T1000 (cell line): ENCODE measurements at places on chromosomes 1 and 21.

DNA sequence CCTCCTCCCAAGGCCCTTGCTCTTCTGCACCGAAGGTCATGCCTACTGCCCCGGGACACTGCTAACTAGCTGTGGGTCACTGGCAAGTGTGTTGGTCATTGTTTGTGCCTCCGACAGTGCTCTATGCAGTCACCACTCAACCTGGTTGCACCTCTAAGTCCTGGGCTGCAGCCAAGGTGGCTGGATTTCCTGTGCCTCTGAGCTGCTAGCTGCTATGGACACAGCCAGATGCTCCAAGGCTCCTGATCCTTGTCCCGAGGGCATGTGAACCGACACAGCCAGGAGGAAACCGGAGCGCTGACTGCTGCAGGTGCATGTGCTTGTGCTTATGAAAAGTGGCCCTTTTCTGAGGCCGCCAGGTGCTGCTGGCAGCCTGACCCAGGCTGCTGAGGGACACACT is 14.7 kb upstream of the SPOCD1 start:
- no peak for DNase-seq

GRCh38 chr1:50977575-50978143 is 7.6 kb downstream of the CDKN2C start:
- peak; percentile 28 for DNase-seq

DNA sequence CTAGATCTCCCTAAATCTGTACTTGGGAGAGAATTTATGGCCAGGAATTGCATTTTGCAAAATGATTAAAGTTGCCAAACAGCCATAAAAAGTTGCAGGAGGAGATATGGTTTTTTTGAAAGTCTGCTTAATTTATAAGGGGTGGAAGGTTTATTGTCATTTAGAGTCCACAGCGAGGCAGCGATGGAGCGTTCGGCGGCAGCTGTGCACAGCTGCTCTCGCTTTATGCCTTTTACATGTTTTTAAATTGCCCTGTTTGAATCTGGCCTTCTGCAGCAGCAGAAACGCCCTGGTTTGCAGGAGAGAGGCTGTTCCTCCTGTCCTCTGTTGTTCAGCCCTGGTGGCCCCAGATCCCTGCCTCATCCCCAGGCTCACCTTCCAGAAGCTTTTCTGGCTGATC is 144.9 kb upstream of the POU3F1 start:
- no peak for DNase-seq

GRCh38 chr1:26858160-26858559 is 4.8 kb upstream of the SFN start:
- no peak for DNase-seq

DNA sequence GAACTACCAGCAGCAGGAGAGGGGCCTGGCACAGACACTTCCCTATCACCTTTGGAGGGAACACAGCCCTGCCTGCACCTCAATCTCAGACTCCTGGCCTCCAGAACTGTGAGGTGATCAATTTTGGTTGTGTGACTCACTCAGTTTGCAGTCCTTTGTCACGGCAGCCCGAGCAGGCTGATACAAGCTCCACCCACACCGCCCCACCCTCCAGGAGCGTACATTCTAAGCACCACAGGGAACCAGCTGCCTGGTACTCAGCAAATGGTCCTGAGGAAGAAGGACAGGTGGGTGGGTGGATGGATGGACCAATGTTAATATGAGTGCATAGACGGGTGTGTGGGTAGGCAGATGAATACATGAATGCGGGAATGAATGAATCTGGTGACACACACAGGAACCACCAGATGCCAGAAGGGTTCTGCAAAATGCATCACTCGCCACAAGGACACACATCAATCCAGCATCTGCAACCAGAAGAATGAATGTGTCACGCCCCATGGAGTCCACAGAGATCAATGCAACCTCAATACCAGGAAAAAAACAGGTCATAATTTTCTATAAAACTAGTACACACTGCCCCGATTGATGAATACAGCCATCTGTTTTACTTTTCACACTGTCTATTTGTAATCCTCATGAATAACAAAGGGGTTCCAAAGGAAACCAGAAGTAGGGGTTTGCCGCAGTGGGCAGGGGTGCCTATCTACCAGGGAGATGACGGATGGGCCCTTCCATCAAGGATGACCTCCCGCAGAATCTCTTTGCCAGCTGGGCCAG is 284.5 kb downstream of the NPHP4 start:
- no peak for DNase-seq

DNA sequence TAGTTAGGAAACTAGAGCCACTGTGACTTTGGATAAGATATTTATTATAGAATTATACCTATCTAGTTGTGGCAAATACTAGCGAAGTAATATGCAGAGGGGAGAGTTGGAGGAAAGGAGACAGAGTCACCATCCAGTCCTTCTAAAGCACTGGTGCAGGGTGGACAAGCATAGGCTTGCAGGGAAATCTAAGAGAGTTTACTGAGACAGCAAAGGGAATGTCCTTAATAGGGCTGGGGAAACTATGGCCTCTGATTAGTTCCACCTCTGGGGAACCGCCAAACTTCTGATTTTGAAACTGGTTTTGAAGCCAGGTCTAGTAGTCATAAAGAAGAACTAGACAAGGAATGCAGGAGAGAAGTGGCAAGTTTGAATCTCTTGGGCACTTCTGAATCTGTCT is 407.9 kb downstream of the VAV3 start:
- DNase-seq = no peak

DNA sequence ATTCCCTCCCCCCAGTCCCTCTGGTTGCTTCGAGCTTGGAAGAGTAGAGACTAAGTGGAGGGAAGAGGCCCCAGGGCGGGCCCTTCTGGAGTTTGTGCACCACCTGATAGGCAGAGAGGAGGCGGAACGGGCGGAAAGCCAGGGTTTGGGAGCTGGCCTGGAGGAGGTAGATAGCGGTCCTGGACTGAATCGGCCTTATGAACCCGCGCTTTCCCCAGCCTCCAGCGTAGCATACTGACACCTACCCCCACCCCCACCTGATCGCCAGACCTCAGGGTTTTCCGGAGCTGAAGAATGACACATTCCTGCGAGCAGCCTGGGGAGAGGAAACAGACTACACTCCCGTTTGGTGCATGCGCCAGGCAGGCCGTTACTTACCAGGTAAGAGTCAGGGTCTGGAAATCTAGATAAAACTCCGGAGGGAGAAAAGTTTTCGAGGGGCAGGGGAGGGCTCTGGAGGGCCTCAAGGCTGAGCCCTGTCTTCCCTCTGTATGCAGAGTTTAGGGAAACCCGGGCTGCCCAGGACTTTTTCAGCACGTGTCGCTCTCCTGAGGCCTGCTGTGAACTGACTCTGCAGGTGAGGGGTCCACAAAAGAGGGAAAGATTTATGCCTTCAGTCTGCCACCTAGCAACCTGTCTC is 705 bp downstream of the UROD start:
- DNase-seq = peak; percentile 18

GRCh38 chr1:59879996-59880505 is 46.5 kb downstream of the CYP2J2 start:
- DNase-seq = no peak

GRCh38 chr1:168134642-168135041 is 2.1 kb downstream of the GPR161 start:
- DNase-seq = no peak

GRCh38 chr21:34722684-34723300 is 54.0 kb downstream of the CLIC6 start:
- DNase-seq = no peak

- no peak for DNase-seq
Measured at GRCh38 chr1:81662913-81663526, 137.7 kb upstream of the ADGRL2 start.

GRCh38 chr21:44872649-44873355 is 688 bp downstream of the PTTG1IP start:
- DNase-seq = no peak

DNA sequence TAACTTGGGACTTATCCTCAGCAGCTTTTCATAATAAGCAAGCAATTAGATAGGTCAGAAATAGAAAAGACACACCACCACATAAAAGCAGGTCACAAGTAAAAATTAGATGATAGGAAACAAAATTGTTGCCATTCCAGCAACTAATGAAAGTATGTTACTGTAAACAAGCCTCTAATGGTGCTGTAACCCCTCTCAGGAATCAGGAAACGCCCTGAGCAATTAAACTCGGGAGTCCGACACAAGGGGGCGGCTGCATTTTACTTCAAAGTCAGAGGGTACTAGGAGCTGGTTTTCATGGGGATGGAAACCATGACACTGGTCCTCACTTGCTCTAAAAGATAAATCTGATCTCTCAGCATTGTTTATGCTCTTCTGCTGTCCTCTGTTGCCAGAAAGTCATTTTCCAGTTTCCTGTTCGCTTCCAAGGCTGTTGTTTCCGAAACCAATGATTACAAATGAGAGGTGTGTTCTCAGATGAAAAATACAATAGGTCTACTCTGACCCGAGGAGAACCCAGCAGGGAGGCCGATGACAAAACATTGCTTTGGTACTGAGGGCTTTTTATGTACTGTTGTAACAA is 93.4 kb downstream of the TGFBR3 start:
- no peak for DNase-seq

DNA sequence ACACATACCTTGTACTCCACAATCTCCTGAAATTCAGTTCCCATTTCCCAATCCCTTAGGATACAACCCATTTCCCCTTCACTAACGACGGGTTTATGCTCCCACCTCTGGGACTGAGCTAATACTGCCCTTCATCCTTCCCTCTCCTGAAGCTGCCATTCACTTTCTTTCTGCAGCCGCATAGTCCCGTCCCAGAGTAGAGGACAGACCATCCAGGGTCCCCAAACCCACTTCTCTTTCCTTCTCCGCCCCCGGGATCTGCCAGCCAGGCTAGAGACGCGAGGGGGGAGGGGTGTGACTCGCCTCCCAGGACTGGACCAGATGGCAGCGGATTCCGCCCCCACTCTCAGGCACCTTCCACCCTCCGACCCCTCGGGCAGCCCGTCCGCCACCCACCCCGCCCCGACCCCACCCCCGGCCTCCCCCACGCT is 679 bp downstream of the ABL2 start:
- DNase-seq = no peak

DNA sequence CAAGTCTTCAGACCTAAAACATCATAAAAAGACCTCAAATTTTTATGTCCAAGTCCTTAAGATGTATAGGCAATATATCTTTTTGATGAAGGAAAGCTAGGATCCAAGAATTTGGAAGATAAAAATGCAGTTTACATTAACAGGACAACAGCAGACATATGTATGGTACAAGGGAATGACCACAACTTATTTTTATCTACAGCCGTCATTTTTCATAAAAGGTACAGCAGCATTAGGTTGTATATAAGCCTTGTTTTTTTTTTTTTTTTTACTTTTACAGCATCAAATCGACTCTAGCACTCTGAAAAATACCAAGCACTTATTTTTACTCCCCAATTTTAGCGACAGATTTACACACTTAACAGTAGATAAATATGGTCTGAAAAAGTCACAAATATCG is 1.3 kb downstream of the SRSF10 start:
- no peak for DNase-seq

- no peak for DNase-seq
Measured at GRCh38 chr1:209241487-209241886, 342.0 kb upstream of the CAMK1G start.

DNA sequence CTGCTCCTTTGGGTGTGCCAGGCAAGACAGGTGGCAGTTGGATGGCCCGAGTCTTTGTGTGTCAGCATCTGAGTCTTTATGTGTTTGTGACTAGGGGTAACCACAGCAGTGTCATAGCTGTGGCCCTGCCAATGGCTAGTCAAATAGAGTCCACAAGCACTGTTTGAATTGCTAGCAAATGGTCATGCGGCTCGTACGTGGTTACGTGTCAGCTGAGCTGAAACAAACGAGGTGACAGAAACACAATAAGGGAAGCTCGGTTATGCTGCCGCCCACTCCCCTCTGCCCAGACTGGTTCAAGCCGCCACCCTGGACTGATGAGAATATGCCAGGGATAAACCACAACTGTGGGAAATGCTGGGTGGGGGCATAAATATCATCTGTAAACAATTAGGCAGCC is 174.3 kb upstream of the LMO4 start:
- no peak for DNase-seq

GRCh38 chr1:200224315-200224714 is 185.5 kb downstream of the ZNF281 start:
- DNase-seq = peak; percentile 46

DNA sequence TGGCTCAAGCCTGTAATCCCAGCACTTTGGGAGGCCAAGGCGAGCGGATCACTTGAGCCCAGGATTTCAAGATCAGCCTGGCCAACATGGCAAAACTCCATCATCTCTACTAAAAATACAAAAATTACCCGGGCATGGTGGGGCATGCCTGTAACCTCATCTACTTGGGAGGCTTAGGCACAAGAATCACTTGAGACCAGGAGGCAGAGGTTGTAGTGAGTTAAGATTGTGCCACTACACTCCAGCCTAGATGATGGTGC is 12.0 kb downstream of the PALMD start:
- no peak for DNase-seq

DNA sequence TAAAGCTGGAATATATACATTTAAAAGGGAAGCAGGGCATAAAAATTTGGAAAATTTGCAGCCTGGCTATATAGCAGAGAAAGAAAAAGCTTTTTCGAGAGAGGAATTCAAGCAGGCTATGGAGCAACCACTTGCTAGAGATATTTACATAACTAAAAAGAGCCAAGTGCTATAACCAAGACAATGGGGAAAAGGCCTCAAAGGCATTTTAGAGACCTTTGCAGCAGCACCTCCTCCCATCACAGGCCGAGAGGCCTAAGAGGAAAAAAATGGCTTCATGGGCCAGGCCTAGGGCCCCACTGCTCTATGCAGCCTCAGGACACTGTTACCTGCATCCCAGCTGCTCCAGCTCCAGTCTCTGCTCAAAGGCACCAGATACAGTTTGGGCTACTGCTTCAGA is 37.0 kb downstream of the CAPN9 start:
- no peak for DNase-seq

DNA sequence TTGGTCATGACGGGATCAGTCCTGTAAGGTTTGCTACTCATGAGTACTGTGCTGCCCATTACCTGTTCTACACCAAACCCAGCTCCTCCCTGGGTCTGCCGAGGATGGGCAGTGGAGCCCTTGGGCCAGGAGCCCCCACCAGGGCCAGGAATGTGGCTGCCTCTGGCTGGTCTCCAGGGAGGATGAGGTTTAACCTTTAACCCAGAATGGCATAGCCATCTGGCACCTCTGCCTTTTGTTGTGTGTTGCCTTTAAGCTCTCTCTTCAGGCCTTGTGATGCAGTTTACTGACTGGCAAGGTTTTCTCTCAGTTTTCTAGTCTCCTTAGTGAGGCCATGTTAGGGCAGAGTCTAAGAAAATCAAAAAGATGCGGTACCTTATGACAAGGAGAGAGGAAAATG is 38.6 kb downstream of the SIPA1L2 start:
- no peak for DNase-seq

DNA sequence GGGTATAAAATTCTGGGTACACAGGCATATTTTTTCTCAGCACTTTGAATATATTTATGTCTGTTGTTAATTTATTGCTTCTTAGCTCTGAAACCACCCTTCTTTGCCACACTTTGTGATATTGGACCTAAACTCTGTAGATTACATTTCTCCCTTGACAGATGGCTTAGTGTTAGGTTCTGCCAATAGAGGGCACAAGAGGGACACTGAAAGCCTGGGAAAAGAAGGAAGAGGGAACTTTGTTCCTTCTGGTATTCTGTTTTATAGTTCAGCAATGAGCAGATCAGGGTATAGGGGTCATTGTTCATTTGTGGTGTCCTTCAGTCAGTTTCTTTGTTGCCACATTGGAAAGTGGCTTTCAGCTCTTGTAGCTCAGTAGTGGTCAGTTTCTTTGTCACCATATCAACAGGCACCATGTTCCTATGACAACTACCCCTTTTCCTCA is 423.5 kb upstream of the PROX1 start:
- DNase-seq = no peak

GRCh38 chr1:8600336-8600735 is 217.1 kb downstream of the RERE start:
- DNase-seq = no peak

- no peak for DNase-seq
Measured at GRCh38 chr1:201217851-201218250, 27.2 kb downstream of the IGFN1 start.
